SJSA1 (cell line): ENCODE measurements at places on chromosomes 2 and 18. TPM values are rescaled to one million over a fixed set of nuclear protein-coding genes. Genes with fewer than 3 reads are reported as not detected.

DNA sequence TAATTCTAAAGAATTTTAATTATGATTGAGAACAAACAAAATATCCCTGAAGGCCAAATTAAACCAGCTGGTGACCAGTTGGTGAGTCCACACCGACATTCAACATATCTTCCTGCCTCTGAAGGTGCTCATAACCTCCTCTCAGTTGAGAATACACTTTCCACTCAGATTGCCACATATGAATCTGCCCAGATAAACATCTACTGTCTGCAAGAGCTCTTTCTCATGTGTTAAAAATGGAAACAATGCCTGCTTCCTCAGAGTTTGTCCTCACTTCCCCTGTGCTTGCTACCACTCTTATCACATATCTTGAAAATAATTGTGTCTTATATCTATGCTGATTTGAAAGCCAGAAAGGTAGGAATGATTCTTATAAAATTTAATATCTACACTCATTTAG is 177.7 kb upstream of the GULP1 start:
- DNase-seq = no peak

DNA sequence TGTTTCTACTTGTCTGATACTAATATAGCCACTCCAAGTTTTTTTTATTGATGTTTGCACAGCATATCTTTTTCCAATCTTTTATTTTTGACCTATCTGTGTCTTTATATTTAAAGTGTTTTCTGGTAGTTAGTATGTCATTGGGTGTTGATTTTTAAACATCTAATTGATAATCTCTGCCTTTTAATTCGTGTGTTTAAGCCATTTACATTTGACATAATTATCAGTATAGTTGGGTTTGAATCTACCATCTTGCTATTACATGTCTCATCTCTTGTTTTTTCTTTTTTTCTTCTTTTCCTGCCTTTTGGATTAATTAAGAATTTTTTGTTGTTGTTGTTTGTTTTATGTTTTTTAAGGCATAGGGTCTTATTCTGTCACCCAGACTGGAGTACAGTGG is 44.2 kb downstream of the TAF1B start:
- no peak for DNase-seq

- no peak for DNase-seq
These were observed 548.4 kb upstream of the FSHR start for GRCh38 chr2:49702740-49703139.

DNA sequence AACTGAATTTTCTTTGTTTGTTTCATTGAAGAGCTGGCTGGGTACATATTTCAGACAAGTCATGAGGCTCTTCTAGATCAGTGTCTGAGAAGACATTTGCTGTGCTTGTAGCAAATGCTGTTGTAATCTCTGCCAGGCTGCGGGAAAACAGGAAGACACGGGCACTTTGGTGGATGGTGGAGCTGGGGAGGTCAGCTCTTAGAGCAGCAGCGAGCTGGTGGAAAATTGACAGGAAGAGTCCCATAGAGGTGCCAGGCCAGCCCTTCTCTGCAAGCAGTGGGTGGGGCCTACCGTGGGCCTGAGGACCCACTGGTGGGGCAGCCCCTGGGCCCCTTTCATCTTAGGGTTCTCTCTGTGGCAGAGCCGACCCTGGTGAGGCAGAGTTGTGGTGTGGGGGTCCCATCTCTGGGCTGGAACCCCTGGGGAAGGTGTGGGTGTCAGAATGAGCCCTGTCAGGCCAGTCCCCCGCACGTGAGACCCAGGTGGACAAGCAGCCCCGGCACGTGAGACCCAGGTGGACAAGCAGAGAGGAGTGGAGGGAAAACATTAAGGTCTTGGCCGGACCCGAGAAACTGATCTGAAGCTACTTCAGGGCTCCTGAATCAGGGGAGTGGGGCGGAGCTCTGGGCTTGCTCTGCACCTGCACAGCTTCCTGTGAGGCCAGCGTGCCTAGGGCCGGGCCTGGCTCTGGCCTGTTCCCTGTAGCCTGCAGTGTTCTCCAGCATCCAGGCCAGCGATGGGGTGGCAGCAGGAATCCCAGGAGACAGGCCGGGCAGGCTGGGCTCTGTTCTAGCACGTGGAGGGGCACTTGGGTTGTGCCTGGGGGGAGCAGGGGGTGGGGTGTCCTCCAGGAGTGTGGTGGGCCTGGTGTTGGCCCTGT is 273.5 kb upstream of the HDAC4 start:
- no peak for DNase-seq

Gene HES6
- 13.8 and 31.7 TPM in 2 replicates for total RNA-seq

Gene CD28
- total RNA-seq = not detected in 2 replicates
